Natural killer cell treated with Interleukin-12 subunit alpha and Interleukin-12 subunit beta and Interleukin-15 and Interleukin-18, amount 100 ng/mL, for 72 hours (primary cell): ENCODE measurements at places on chromosomes 3 and 15. TPM values are rescaled to one million over a fixed set of nuclear protein-coding genes. Genes with fewer than 3 reads are reported as not detected.

Gene FETUB
- not detected for total RNA-seq

Gene MYZAP
- total RNA-seq: not detected

Gene CDCP1
- 0.36 TPM for total RNA-seq

Gene IL5RA
- total RNA-seq: 5.0 TPM

Gene FSTL1
- 1.4 TPM for total RNA-seq

Gene DNAJC13
- 44.1 TPM for total RNA-seq
